Stimulated activated CD4-positive, alpha-beta T cell treated with anti-CD3 and anti-CD28 coated beads, Interleukin-15, amount 100 ng/mL, for 1 hour (primary cell): ENCODE measurements at places on chromosomes 5 and 9.

- DNase-seq, result no peak
Measured at GRCh38 chr9:107242073-107243030, 40.7 kb upstream of the RAD23B start.

- no peak for DNase-seq
Measured at GRCh38 chr5:62741761-62742160, 163.1 kb downstream of the LRRC70 start.

- no peak for DNase-seq
Measured at GRCh38 chr9:129655696-129656095, 9.8 kb upstream of the PRRX2 start.

- no peak for DNase-seq
Measured at GRCh38 chr9:99012957-99013512, 69.3 kb downstream of the COL15A1 start.
